ENCODE measurements at places on chromosomes 3 and 15. TPM values are rescaled to one million over a fixed set of nuclear protein-coding genes. Genes with fewer than 3 reads are reported as not detected.

The MYLK gene
- 127 TPM for total RNA-seq

The LDHAL6B gene
- not detected for total RNA-seq

The GOLGA8J gene
- 0.13 TPM for total RNA-seq

The ANKUB1 gene
- total RNA-seq, result not detected

The CACNA2D2 gene
- total RNA-seq, result 0.06 TPM

The RGMA gene
- total RNA-seq, result not detected

The CERS3 gene
- total RNA-seq, result not detected

The LTK gene
- total RNA-seq, result 0.06 TPM

The CKMT1A gene
- total RNA-seq, result not detected

The PYDC2 gene
- not detected for total RNA-seq

The DPPA4 gene
- total RNA-seq, result not detected

The GRM2 gene
- 0.06 TPM for total RNA-seq

The CHST14 gene
- 12.2 TPM for total RNA-seq

The PRSS50 gene
- total RNA-seq, result not detected

The ACVR2B gene
- total RNA-seq, result 1.9 TPM

The PLSCR4 gene
- 693 TPM for total RNA-seq

The CSPG4 gene
- total RNA-seq, result 4.7 TPM

The STRA6 gene
- not detected for total RNA-seq

The LRTM1 gene
- total RNA-seq, result not detected

The AGTR1 gene
- total RNA-seq, result not detected

The ROPN1 gene
- total RNA-seq, result not detected

The C3orf18 gene
- 2.3 TPM for total RNA-seq

The CADM2 gene
- total RNA-seq, result not detected

The APH1B gene
- total RNA-seq, result 16.0 TPM

The SPESP1 gene
- total RNA-seq, result 2.8 TPM

The ARGFX gene
- not detected for total RNA-seq

The CKMT1B gene
- total RNA-seq, result not detected

The IL17RB gene
- not detected for total RNA-seq
